A549 treated with GW870086 at 1 μM for 4 hours (cell line): ENCODE measurements at places on chromosomes 5 and 9. TPM values are rescaled to one million over a fixed set of nuclear protein-coding genes. Genes with fewer than 3 reads are reported as not detected.

Gene INSL4
- total RNA-seq: 16.5 to 21.2 TPM (median 17.9 TPM) in 5 replicates

Gene TNC
- total RNA-seq: 0.59 to 1.1 TPM (median 0.61 TPM) in 5 replicates

Gene GHR
- total RNA-seq: 0.03 to 0.07 TPM (median 0.06 TPM) in 4 of 5 replicates, not detected in the other

Gene TAF11L4
- total RNA-seq: not detected in 5 replicates

Gene PKD2L2
- total RNA-seq: not detected in 5 replicates

Gene CCL19
- total RNA-seq: not detected in 5 replicates

Gene FGF18
- total RNA-seq: 0.90 to 1.8 TPM (median 1.2 TPM) in 5 replicates

Gene FAT2
- 0.01 TPM in 1 of 5 replicates, not detected in the others for total RNA-seq

Gene EIF4E1B
- not detected in 5 replicates for total RNA-seq

Gene SPATA6L
- total RNA-seq: 1.4 to 2.9 TPM (median 2.2 TPM) in 5 replicates

Gene DOCK2
- total RNA-seq: 1.9 to 3.1 TPM (median 2.5 TPM) in 5 replicates

Gene SLC46A2
- not detected in 5 replicates for total RNA-seq
